Natural killer cell (primary cell): ENCODE measurements at places on chromosomes 6 and 20.

GRCh38 chr6:21297665-21298064, 295.9 kb upstream of the SOX4 start:
- no peaks in the 10 kb centered on the region for H3K36me3 ChIP-seq
- H3K27me3 ChIP-seq, result no peaks in the 10 kb centered on the region
- no peaks in the 10 kb centered on the region for H3K4me1 ChIP-seq
- H3K4me3 ChIP-seq, result no peak overlapping the region
- no peak overlapping the region for H3K27ac ChIP-seq

GRCh38 chr20:45293041-45294002, 13.3 kb upstream of the RBPJL start:
- no peaks in the 10 kb centered on the region for H3K36me3 ChIP-seq
- H3K4me1 ChIP-seq, result peaks cover 11% of the 10 kb centered on the region

DNA sequence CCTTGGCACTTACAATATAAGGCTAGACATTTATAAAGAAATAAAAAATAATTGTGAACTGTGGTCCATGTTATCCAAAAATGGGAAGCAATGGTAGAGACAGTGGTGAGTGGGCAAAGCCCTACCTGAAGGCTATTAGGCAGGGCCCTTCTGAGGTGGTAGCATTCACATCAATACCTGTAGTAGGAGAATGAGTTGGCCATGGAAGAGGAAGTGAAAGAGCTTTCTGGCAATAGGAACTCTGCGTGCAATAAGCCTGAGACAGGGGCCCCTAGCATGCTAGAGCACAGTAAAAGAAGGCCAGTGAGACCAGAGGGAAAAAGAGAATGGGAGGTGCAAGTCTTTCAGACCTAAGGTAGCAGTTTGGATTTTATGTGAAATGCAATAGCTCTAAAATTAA, 754.5 kb downstream of the PTPRT start:
- no peaks in the 10 kb centered on the region for H3K4me1 ChIP-seq
- H3K27me3 ChIP-seq, result no peaks in the 10 kb centered on the region
- H3K36me3 ChIP-seq, result no peaks in the 10 kb centered on the region
- no peak for DNase-seq

DNA sequence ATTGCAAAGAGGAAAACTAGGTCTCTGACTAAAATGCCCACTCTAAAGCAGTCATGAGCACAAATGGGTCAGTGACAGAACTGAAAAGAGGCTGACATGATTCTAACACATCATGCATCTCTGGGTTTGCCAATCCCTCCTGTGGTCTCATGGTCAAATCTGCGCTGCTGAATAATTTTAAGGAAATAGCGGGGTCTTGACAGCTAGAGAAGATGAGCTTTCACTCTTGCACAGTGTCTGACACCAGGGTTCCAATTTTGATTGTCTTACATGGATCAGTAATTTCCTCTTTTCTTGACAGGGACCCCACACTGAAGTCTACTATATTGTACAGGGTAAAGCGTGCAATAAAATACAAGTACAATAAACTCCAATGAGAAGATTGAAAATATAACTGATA, 236.8 kb upstream of the CNR1 start:
- DNase-seq, result no peak
- no peaks in the 10 kb centered on the region for H3K36me3 ChIP-seq
- no peaks in the 10 kb centered on the region for H3K4me1 ChIP-seq
- no peak overlapping the region for H3K27ac ChIP-seq
- H3K4me3 ChIP-seq, result no peak overlapping the region
- no peaks in the 10 kb centered on the region for H3K27me3 ChIP-seq

DNA sequence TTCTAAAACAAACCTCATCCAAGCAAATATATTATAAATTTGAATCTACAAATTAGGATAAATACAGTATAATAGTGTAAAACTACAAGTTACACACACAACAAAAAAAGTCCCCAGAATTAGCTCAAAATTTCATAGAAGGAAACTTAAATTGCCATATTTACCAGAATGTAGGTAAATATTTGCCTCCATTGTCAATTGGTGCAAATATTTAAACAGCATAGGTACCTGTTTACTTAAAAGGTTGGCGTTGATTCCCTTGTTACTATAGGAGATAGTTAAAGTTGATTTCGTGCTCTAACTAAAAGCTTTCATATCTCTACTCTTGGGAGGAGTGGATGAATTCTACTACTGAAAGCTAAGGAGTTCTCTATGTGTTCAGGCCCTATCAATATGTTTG, 111.6 kb upstream of the TENT5A start:
- no peaks in the 10 kb centered on the region for H3K4me1 ChIP-seq
- H3K27me3 ChIP-seq, result no peaks in the 10 kb centered on the region
- H3K36me3 ChIP-seq, result no peaks in the 10 kb centered on the region
- no peak overlapping the region for H3K4me3 ChIP-seq
- no peak for DNase-seq
- no peak overlapping the region for H3K27ac ChIP-seq

- no peaks in the 10 kb centered on the region for H3K27me3 ChIP-seq
- no peak overlapping the region for H3K4me3 ChIP-seq
- DNase-seq, result no peak
- no peaks in the 10 kb centered on the region for H3K36me3 ChIP-seq
Measured at GRCh38 chr6:155187994-155188706, 75.7 kb upstream of the CLDN20 start.

- H3K4me1 ChIP-seq, result no peaks in the 10 kb centered on the region
- H3K36me3 ChIP-seq, result no peaks in the 10 kb centered on the region
- no peak for DNase-seq
- no peaks in the 10 kb centered on the region for H3K27me3 ChIP-seq
- no peak overlapping the region for H3K27ac ChIP-seq
- H3K4me3 ChIP-seq, result no peak overlapping the region
Measured at GRCh38 chr6:23692184-23692583, 433.8 kb upstream of the NRSN1 start.

DNA sequence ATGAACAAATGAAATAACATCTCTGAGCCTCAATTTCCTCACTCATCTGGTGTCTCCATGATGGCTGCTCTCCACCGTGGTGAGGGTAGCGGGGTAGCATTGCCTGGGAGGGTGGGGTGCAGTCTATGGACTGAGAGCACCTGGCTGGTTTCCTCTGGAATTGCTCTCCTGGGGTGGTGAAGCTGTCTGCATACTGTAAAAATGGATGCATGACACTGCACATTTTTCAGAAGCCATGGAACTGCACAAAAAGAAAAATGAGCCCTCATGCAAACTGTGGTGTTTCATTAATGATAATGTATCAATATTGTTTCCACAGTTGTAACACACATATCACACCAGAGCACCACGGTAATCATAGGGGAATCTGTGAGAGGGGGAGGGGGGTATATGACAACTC, 12.1 kb upstream of the ITPR3 start:
- no peak overlapping the region for H3K4me3 ChIP-seq
- no peak for DNase-seq
- no peak overlapping the region for H3K27ac ChIP-seq
- H3K27me3 ChIP-seq, result no peaks in the 10 kb centered on the region

DNA sequence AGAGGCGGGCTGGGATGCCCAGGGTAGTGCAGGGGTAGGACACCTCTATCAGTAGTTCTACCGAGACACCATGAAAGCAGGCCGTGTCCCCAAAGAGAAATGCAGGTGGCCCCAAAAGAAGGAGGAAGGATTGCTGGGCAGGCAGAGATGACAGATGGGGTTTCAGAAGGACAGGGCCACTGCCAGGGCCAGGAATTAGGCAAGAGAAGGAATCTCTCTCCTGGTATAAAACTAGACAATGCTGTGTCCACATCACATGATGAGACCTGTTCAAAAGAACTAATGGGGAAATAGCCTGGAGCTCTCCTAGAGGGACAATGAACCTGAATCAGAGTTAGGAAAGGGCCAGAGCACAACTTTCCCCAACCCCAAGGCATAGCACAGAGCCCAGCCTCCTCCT, 21.6 kb upstream of the VSX1 start:
- no peak overlapping the region for H3K4me3 ChIP-seq
- no peaks in the 10 kb centered on the region for H3K27me3 ChIP-seq
- no peak overlapping the region for H3K27ac ChIP-seq
- no peaks in the 10 kb centered on the region for H3K36me3 ChIP-seq

GRCh38 chr6:18350271-18350670, 36.9 kb upstream of the RNF144B start:
- no peaks in the 10 kb centered on the region for H3K4me1 ChIP-seq
- H3K27me3 ChIP-seq, result no peaks in the 10 kb centered on the region
- no peak overlapping the region for H3K27ac ChIP-seq
- no peaks in the 10 kb centered on the region for H3K36me3 ChIP-seq

DNA sequence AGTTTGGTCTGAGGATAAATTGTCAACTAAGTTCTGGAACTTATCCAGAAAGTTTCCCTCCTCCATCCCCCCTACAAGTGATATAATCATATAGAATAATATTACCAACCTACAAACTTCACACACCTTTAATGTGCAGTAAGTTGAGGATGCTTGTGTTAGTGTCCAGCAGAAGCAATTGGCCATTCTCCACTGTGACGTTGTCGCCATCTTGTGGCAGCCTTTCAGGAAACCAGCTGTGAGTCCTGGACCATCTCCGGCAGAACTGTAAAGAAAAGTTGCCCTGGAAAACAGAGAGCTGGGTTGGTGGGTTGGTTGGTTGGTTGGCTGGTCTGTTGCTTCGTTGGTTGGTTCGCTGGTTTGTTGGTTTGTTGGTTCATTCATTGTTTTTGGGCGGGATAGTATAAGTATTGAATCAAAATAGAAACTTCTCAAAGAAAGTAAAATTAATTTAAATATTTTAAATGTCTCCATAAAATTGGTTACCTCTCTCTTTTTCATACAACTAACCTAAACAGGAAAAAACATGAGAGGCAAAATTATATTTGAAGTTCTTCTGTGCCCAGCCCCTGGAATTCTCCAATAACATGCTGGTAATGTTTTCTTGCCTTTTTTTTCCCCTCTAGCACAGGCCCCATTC, 127.5 kb downstream of the PKHD1 start:
- no peak overlapping the region for H3K27ac ChIP-seq
- peak; percentile 23 for DNase-seq
- H3K4me3 ChIP-seq, result no peak overlapping the region
- H3K4me1 ChIP-seq, result no peaks in the 10 kb centered on the region
- no peaks in the 10 kb centered on the region for H3K36me3 ChIP-seq
- no peaks in the 10 kb centered on the region for H3K27me3 ChIP-seq

DNA sequence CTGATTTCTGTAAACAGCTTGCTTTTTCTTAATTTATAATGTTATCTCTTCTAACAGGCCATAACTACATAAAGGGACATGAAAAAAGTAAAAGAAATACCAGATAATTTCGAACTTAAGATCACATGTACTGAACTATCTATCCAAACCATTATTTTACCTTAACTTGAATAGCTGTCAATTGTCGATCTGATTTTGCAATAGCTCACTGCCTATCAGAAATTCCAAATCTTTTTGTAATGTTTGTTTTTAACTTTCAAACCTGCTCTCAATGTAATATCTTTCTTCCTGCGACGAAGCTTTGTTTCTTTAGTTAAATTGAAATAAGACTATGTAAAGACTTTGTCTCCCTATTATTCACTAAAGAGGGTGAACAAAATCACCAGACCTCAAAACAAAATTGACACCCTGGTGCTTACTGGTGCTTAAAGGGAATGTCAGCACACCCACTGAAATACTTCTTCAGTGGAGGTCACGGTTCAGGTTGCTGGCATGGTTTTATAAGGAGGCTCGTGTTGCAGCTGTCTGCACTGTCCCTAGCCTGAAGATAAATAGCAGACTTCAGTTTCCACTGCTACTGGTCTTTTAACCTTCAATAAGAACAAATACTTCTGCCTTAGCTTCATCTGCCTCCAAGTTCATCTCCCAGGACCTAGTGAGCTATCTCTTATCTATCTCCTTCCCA, 117.5 kb upstream of the QKI start:
- H3K27me3 ChIP-seq, result no peaks in the 10 kb centered on the region
- no peaks in the 10 kb centered on the region for H3K4me1 ChIP-seq
- H3K27ac ChIP-seq, result no peak overlapping the region

DNA sequence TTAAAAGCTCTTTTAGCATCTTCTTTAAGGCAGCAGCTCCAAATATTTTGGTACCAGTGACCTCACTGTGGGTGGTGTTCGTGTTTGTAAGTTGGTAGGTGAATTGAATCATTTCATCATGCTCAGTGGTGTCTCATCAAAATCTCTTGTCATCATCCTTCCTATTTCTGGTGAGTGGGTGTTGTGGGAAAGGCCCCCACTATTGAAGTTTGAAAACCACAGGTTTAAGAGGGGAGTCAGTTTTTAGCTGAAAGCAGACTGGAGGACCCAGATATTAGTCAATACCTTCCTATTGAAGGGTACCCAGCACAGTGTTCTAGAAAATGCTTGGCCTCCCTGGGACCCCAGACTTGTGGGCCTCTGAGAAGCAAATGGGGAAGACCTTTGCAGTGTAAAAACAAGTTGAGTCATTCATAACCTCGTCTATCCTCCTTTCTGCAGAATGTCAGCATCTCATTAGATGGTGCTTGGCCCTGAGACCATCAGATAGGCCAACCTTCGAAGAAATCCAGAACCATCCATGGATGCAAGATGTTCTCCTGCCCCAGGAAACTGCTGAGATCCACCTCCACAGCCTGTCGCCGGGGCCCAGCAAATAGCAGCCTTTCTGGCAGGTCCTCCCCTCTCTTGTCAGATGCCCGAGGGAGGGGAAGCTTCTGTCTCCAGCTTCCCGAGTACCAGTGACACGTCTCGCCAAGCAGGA, 3.7 kb downstream of the PIM1 start:
- peak overlapping the region; percentile 92 for H3K4me3 ChIP-seq
- peak overlapping the region; percentile 59 for H3K27ac ChIP-seq
- peaks cover 45% of the 10 kb centered on the region for H3K36me3 ChIP-seq
- no peak for DNase-seq
- no peaks in the 10 kb centered on the region for H3K27me3 ChIP-seq
- peaks cover 60% of the 10 kb centered on the region for H3K4me1 ChIP-seq

DNA sequence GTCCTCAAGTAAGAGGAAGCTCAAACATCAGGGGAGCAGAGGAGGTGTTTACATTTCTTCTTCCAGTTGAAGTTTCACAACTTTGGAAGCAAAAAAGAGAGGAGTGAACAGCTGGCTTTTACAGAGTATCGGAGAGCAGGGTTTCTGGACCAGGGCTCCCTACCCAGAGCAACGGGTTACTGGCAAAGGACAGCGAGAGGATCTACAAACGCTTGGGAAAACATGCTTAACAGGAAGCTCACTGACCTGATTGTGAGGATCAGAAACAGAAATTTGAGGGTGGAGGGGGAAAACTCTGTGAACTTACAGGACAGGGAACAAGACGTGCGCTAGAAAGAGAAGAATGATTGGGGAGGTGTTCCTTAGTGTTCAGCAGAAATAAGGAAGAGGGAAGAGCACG, 85.7 kb upstream of the TAB2 start:
- no peaks in the 10 kb centered on the region for H3K36me3 ChIP-seq
- peaks cover 23% of the 10 kb centered on the region for H3K4me1 ChIP-seq
- no peak overlapping the region for H3K27ac ChIP-seq
- H3K4me3 ChIP-seq, result no peak overlapping the region
- DNase-seq, result no peak
- no peaks in the 10 kb centered on the region for H3K27me3 ChIP-seq

DNA sequence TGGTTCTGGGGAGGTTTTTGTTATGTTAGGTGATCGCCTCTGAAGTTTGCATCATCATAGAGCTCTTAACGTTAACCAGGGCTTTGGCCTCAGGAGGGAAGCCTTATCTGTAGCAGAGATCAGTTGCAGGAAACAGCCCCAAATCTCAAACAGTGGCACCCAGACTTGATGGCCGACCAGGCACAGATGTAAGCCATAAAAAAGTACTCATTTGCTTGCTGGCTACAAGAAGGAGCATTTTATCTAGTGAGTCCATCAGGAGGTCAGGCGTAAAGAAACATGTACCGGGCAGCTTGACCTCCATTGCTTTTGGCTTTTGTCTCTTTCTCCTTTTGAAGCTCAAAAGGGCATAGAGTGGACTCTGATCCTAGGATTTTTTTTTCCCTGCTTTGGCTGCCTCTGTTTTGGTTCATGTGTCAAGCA, 122.3 kb downstream of the CCDC170 start:
- no peak for DNase-seq
- no peaks in the 10 kb centered on the region for H3K4me1 ChIP-seq
- no peak overlapping the region for H3K4me3 ChIP-seq
- H3K27ac ChIP-seq, result no peak overlapping the region
- H3K27me3 ChIP-seq, result no peaks in the 10 kb centered on the region
- no peaks in the 10 kb centered on the region for H3K36me3 ChIP-seq
